Stimulated activated CD4-positive, alpha-beta T cell treated with anti-CD3 and anti-CD28 coated beads, Interleukin-15, amount 100 ng/mL, for 1 hour (primary cell): ENCODE measurements at places on chromosomes 11 and 22.

DNA sequence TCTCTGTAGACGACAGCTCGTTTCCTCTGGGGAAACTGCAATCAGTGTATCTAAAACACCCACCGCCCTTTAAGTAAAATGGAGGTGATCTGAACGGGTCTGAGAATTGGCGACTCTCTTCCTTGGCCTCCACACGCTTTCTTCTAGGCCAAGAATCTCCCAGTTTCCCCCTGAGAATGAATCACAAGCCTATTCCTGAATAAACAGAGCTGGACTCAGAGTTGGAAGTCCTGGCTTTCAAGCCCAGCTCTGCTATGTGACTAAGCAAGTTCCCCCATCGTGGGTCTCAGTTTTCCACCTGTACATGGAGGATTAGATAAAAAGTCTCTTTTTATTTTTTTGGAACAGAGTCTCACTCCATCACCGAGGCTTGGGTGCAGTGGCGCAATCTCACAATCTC is 200.4 kb downstream of the MN1 start:
- no peak for DNase-seq

GRCh38 chr11:92225125-92225567 is 528 bp downstream of the FAT3 start:
- no peak for DNase-seq

DNA sequence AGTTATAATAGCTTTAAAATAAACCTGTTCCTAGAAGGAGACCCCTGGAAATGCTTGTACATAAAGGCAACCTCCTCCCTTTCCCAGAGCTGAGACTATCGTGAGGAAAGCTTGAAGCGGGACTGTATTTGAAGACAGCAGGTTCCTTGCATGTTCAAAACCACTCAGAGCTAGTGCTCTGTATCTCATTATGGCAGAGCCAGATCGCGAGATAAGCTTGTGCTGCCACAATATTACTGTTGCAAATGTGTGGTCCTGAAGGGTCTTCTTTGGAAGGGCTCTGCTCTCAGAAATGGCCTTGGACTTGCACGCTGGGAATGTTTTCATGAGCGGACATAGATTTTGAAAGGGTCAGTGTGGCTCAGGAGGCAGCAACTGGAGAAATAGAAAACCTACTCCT is 168.2 kb downstream of the KIRREL3 start:
- DNase-seq, result no peak

- DNase-seq, result no peak
These were observed 145.5 kb upstream of the RASSF10 start for GRCh38 chr11:12863605-12864121.

DNA sequence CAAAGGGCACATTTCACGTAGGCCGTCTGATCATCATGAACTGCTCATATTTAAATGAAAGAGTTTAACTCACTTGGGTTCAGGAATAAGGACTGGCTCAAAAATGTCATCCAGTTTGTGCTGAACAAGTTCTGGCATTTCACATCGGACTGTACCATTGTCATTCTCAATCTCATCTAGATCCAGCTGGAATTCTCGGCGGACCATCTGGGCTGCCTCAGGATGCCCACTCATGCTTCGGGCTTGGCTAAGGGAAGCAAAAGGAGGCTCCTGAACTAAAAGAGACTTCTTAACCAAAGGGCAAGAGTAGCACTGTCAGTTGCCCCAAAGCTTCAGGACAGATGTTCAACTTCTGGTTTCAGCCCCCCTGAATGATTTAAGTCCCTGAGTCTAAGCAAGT is 40.2 kb downstream of the F2 start:
- no peak for DNase-seq

- no peak for DNase-seq
These were observed 232.0 kb downstream of the CEP164 start for GRCh38 chr11:117559698-117560097.

DNA sequence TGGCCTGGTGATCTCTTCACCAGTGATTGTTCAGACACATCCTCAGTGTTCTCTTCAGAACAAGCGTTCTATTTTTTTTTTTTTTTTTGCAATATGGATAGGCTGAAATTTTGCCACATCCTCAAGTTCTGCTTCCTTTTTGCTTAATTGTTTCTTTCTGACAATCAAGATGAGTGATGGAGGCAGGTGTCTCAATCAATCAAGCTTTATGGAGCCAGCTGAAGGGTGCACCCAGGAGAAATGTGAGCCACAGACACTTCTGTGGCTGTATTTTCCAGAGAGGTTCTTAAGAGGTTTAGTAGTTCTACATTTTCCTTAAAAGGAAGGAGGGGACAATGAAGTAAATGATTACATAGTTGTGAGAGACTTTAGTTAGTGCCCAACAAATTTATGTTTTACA is 43.9 kb upstream of the ASPHD2 start:
- no peak for DNase-seq
